ENCODE measurements at places on chromosomes 2 and 18.
A peak's percentile ranks its signal among the peaks of the same experiment; 100 is the strongest.

DNA sequence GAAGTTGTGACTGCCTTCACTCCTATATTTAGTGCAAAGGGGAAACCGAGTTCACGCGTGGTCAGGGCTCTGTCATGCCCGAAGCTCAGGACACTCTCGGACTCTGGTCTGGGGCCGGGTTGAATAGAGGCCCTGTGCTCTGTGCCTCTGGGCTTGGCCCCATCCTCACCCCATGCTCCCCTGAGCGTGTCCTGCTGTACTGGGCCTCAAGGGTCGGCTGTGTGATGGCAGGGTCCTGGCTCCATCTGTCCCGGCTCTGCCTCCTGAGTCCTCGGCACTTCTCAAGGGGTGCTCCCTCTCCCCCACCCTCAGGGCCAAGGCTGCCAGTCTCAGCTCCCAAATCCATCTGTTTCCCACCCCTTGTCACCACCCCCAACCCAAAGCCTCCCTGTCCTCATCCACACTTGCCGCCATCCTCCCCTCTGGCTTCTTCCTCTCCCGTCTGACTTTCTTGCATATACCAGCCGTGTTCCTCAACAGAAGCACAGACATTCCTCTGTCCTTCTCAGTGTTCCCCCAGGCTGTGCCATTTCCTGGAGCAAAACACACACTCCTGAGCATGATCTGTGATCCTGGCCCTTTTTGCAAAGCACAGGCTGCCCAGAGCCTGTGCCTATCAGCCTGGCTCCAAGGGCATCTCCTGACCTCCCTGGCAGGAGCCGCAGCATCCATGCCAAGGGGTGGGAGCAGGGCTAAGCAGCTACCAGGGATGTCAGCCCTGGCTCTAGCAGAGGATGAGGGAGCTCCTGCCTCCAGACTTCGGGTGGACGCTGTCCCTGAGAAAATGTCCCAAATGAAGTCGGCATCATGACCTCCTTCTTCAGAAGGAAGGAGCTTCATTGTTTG lies 64.2 kb upstream of the OTOS start:
- DNase-seq, result no peak

DNA sequence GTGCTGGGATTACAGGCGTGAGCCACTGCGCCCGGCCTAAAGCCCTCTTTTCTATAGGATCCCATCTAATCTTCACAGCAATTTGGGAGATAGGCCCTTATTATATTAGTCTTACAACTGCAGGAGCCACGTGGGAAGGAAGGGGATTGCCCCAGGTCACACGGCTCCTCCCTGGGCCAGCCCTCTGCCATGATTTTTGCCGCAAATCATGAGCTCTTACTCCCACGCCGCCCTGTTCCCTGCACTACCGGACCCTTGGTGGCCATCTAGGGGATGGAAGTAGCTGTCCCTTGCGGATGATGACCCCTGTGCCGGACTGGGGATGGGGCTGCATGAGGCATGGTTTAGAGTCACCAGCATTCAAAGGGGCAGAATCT lies 28.4 kb upstream of the PTMA start:
- DNase-seq, result no peak

- DNase-seq, result no peak
These were observed 17.2 kb downstream of the PCBP1 start for GRCh38 chr2:70104231-70105111.

GRCh38 chr2:221502270-221503010 lies 69.7 kb downstream of the EPHA4 start:
- no peak for DNase-seq

DNA sequence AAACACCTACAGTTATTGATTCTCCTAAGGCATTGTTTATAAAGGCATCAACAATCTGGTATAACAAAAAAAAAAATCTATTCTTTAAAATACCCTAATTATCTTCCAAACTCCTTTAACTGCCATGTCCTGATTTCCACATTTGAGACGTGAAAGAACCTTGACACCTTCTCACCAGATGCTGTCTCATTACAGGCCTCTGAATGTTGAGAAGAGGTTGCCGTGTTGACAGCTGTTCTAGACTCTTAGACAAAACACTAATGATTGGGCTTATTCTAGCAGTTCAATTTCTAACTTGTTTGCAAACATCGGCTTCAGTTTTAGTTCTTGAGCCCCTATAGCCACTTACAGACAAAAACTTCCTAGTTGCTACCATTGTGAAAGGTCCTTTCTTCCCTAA lies 988.8 kb downstream of the LRP1B start:
- no peak for DNase-seq

- DNase-seq, result no peak
These were observed 3.0 kb downstream of the WDR75 start for GRCh38 chr2:189444322-189444721.

GRCh38 chr2:232982926-232983668 lies 30.0 kb downstream of the NGEF start:
- no peak for DNase-seq

DNA sequence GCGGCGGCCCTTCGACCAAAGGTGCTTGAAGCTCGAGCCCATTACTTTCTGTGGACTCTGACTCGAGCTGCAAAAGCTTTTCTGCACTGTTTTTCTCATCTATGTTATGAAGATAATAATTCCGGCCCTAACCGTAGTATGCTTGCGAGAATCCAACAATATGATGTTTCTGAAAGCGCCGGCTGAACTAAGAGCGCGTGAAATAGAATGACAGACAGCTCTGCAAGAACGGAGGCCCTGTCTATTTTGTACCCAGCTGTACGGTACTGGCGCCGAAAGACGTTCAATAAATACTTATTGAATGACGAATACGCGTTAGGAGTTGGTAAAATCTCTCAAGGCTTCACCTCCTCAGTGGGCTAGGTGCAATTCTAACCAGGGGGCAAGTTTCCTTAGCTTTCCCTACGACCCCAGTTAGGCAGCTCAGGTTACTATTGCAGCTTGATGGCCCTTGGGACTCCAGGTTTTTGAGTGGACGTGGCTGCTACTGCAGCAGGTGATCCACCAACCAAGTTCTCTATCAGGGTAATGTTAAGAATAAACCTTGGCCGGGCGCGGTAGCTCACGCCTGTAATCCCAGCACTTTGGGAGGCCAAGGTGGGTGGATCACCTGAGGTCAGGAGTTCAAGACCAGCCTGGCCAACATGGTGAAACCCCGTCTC lies 570 bp downstream of the SCRN3 start:
- peak; percentile 17 for DNase-seq

DNA sequence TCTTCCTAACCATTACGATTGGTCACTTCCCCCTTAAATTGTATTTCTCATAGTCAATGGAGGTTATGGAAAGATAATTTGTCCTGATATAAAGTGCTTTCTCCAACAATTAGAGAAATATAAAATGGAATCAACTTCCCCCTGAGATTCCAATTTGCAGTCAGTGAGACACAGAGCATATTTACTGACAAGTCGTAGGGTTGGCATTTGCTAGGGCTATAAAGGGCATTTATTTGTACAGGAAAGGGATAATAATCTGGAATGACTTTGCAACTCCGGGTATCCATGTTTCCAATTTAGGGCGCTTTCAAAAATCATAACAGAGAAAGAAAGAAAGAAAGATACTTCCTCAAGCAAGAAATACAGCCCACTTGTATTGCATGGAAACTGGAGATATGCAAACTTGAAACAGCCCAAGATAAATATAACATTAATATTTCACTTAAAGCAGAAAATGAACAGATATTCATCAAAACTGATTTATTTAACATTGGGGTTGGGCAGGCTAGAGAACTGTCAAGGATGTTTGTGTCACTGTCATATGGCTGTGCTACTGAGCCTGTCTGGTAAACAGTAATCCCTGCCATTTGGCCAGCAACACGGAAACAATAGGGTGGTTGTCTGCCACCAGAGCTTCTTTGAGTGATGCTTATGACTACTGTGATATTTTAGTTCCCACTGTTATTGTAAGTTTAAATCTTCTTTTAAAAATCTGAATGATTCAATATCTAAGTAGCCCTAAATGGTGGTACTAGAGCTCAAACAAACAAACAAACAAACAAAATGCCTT lies 621.8 kb downstream of the LRP1B start:
- DNase-seq, result no peak

GRCh38 chr2:60959501-60959900 lies 58.0 kb upstream of the PEX13 start:
- DNase-seq, result peak; percentile 90

DNA sequence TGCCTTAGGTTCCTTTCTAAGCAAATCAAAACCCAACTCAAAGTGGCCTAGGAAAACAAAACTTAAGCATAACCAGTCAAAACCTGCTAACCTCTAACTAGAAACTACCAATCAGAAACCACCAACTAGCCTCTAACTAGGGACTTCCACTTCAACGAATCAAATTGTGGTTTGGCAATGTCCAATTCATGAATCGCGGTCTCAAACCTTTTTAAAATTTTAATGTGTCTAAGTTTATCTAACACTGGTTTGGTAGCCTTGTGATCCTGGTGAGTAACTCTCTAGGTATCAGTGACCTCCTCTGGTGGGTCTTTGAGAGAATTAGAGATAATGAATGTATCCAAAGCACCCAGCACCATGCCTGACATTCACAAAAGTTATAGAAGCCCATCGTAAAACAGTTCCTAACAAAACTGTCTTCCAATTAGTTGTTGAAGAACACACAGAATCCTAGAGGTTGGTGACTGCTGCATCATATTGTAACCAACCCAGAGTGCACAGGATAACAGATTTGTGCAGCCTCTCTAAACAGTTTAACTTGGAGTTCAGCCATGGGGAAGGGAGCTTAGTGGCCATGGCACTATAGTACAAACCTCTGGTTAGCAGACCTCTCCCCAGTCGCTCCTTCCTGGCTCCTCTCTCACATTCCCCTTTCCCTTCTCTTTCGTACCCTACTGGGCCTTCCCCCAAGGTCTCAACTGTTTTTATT lies 45.2 kb upstream of the B3GNT2 start:
- no peak for DNase-seq

DNA sequence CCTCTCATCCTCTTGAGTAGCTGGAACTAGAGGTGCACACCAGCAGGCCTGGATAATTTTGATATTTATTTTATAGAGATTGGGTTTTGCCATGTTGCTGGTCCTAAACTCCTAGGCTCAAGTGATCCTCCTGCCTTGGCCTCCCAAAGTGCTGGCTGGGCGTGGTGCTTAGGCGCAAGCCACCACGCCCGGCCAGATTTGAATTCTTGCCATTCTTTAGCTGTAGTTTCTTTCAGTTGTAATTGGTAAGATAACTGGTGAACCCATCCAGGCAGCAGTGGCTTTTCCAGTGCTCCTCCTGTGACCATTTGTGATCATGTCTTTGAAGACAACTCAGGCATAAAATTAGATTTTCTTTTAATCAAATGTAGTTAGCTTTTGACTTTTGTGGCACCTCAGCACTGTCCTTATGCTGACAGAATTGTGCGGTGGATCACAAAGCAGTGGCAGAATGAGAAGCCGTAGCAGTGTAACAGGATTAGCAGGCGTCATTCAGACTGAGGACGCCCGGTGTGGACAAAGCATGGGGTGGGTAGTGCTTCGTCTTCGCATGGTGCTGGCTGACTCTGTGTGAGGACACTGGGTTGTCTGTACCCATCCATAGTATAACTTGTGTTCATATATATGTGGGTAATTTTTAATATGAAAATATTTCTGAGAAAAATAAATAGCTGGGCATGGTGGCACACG lies 30.0 kb upstream of the TOGARAM2 start:
- no peak for DNase-seq

GRCh38 chr2:61185231-61185728 lies 23.3 kb downstream of the C2orf74 start:
- DNase-seq, result no peak

GRCh38 chr2:48170281-48170680 lies 264.0 kb upstream of the FBXO11 start:
- DNase-seq, result no peak

Data from NCI-H2029 (cell line).